ENCODE measurements at places on chromosomes 16 and 17.

DNA sequence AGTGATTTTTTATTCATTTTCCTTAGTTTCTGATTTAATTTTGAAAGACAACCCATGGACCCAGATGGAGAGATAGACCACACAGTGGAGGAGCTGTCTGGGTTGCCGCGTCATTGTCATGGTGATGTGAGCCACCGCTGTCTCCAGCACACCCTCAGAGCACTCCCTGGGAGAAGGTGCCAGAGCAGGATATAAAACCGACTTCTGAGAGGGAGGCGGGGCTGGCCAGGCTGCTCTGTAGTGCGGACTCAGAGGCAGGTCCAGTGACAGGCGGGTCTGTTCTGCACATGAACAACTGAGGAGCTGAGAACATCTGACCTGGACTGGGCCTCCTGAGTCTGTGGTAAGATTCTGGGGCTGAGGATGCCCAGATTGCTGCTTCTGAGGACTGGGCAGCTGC lies 216.3 kb upstream of the NLRP1 start:
- no peak for DNase-seq

DNA sequence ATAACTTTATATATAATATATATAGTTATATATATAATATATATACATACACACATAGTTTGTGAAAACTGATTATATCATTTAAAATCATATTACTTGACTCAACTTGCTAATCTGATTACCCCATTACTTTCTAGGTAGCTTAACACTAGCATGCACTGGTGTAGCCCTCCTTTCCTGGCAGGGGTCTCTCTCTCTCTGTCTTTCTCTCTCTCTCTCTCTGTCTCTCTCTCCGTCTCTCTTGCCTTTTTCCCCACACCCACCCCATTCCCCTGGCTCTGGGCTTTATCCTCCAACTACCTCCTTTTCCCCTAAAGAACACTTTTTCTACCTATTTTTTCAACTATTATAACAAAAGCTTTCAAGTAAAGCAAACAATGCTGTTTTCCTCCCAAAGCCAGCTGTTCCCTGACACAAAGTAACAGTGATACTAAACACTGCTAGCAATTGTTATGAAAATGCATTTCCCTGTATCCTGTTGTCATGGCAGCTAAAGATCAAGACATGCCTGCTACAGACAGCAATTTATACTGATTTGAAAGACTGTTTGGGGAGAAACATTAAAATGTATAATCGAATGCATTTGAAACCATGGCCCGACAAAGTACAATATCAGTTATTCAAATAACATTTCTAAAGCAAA lies 89.4 kb downstream of the CHD9NB start:
- no peak for DNase-seq

DNA sequence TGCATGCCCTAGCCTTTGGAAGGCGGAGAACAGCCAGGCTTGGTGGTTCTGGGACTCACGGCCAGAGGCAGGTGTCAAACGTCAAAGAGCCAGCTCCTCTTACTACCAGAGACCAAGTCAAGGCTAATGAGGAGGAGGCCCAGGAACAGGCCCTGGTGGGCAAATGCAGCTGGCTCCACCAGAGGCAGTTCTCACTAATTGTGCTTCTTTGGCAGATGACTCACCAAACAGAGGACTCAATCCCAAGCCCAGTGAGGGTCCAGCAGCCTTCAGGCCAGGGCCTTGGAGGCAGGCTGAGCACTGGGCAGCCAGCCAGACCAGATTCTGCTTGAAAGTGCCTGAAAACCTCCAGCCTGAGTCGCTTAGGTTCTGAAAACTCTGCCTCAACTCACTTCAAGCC lies 336.5 kb upstream of the CDH5 start:
- DNase-seq: no peak

- no peak for DNase-seq
These were observed 527.8 kb upstream of the PSMD7 start for GRCh38 chr16:73768786-73769203.

- no peak for DNase-seq
These were observed 97.9 kb downstream of the C17orf67 start for GRCh38 chr17:56735842-56736241.

GRCh38 chr17:80668375-80669148 lies 123.9 kb downstream of the RPTOR start:
- no peak for DNase-seq

DNA sequence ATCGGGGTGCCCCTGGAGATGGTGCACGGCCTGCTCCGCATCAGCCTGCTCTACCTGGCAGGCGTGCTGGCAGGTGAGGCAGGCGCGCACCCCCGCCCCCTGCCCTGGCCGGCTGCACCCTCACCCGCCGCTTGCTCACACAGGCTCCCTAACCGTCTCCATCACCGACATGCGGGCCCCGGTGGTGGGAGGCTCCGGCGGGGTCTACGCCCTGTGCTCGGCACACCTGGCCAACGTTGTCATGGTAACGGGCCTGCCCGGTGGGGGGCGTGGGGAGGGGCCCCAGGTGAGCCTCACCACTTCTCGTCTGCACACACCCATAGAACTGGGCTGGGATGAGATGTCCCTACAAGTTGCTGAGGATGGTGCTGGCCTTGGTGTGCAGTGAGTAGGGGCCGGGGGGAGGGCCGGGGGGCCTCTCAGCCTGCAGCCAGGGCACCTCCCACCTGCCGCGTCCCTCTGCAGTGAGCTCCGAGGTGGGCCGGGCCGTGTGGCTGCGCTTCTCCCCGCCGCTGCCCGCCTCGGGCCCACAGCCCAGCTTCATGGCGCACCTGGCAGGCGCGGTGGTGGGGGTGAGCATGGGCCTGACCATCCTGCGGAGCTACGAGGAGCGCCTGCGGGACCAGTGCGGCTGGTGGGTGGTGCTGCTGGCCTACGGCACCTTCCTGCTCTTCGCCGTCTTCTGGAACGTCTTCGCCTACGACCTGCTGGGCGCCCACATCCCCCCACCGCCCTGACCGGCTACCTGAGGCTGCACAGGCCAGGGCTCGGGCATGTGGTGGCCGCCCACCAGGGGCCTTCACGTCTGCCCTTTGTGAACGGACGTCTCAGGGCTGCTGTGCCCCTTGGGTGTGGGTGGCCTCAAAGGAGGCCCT lies 2.1 kb downstream of the RHBDL1 start:
- no peak for DNase-seq

DNA sequence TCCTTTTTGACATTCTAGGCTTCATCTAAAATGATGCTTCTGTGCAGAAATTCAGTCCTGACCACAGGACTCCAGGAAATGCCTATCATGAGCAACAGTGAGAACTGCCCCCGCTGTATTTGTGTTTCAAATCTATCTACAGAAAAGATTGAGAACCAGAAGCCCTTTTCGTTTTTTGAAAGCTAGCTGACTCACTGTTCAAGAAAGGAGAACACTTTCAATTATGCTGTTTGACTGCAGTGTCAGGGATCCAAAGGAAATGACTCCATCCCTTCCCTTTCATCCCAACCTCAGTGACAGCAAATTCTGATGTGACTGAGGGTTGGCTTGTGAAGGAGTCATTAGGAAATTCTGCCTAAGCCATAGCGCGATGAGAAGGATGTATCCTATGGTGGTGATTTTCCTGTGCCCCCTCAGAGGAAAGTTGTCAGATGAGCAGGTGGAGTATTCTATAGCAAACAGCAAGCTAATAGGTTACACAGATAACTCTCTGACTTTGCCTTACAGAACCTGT lies 622.3 kb downstream of the TMEM114 start:
- no peak for DNase-seq

DNA sequence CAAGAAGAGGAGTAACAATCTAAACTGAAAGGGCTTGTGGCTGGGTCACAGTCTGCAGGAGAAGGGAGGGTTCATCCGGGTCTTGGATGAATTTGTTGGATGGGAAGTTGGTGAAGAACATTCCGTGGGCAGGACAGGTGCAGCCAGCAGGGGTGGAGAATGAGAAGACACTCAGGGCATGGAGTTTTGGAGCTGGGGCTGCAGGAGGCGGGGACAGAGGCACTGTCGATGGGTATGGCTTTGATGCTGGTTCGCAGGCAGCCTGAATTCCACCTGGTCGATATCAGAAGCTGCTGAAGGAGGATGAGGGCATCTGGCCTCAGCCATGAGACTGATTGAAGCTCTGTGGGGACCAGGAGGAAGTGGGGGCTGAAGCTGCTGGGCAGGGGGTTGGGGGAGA lies 36.1 kb upstream of the CBFA2T3 start:
- DNase-seq: no peak

- DNase-seq: no peak
These were observed 878 bp downstream of the DLG4 start for GRCh38 chr17:7218758-7219157.

GRCh38 chr16:53787423-53787822 lies 83.5 kb downstream of the FTO start:
- DNase-seq: no peak

DNA sequence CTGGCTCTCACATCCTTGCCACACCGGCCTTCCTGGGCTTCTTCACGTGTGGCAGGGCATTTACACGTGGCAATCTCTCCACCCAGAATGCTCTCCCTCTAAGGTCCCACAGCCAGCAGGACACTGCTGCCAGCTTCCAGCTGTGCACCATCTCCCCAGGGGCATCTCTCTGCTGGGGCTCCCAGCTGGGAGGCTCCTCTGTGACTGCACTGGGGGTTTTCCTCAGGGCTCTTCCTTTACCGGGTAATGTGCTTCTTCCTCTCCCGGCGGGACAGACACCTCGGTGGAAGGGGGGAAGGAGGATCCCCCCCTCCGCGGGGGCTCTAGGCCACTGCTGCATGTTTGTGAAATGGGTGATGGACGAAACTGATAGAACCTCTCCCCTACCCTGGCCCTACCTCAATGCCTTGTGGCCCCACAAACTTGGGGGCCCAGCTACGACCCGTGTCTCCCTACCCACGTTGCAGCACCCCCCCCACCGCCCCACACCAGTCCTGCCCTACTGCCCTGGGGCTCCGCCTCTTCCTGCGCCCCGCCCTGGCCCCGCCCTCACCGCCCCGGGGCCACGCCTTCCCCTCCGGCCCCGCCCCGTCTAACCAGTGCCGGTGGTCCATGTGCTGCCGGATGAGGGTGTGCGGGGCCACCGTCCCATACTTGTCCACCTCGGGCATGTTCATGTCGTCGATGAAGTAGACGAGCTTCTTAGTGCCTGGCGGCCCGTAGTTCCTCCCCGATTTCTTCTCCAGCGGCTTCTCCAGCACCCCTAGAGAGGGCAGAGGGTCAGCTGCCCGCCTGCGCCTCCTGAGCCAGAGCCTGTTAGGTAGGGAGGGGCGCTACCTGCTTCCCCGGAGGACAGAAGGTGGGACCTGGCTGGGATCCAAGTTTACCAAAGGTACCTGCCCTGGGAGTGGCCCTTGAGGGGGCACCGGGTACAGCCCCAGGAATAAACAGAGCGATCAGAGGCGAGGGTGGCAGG lies 92.6 kb downstream of the DNAH17 start:
- no peak for DNase-seq

- DNase-seq: no peak
These were observed at the start of gene TMEM88 for GRCh38 chr17:7854851-7855659. TMEM88 (plus strand) TSS chr17:7855066; CDS start chr17:7855075, 9 bp downstream.

- DNase-seq: no peak
These were observed 852 bp upstream of the HELZ start for GRCh38 chr17:67245694-67246402.

DNA sequence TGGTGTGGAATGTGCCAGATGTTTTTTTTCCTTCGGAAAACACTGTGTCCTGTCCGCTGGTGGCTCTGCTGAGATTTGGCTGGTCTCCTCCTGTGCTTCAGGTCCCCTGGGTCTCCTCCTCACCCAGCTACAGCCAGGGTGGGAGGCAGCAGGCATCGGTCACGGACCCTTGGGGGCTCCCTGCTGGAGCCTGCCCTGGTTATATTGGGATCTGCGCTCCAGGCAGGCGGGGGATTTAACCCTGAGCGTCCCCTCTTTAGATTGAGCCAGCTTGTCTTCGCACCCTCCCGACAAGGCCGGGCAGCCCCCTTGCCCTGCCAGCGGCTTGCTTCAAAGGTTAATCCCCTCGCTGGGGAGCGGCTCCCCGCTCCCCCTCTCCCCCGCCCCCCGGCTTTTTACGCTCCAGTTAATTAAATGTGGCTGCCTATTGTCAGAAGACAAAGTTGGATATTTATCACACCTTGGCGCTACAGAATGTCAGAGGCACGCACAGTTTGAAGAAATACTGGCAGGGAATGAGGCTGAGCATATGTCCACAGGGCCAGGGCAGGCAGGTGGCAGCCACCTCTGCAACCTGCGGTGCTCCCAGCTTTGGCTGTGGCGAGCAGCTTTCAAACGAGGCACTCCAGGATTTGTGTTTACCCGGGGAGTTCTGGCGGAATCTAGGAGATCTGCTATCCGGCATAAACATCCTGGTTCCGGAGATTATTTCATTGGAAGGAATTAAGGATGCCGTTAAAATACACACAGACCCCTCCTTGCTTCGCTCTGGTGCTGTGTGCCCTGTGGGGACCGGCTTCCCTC lies 38.2 kb upstream of the GSE1 start:
- no peak for DNase-seq

- DNase-seq: no peak
These were observed 108.0 kb downstream of the CCDC182 start for GRCh38 chr17:57636985-57637665.

GRCh38 chr16:56874800-56875199 lies 9.8 kb downstream of the SLC12A3 start:
- no peak for DNase-seq

DNA sequence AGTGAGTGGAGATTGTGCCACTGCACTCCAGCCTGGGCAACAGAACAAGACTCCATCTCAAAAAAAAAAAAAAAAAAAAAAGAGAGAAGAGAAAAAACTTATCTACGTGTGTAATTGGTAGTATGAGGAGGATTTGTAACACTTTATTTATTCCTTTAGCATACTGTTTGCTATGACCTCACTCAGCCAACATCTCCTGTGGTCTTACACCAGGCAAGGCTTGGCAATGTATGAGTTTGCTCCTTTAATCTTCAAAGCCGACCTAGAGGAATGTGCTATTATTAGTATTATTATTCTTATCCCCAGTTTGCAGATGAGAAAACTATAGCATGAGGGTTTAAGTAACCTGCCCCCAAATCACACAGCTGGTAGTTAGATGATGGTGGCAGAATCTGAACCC lies 35.8 kb upstream of the HAPSTR1 start:
- no peak for DNase-seq

DNA sequence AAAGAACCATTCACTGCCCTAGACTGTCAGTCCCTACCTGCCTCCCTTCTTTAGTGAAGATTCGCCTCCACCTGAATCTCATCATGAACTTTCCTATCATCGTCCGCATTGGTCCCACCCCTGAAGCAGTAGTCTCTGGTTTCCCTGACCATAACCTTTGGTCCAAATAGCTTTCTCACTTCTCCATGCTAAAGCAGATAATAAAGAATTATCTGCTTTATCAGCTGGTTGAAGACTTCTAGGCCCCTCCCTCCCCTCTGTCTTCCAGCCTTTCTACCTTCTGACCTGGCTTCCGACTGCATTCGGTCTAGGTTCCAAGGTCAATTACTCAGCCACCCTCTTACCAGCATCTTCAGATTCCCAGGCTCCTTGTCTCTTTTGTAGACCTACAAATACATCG lies 650.9 kb downstream of the HS3ST4 start:
- DNase-seq: no peak

GRCh38 chr17:66923886-66924285 lies 40.6 kb upstream of the CACNG4 start:
- no peak for DNase-seq

DNA sequence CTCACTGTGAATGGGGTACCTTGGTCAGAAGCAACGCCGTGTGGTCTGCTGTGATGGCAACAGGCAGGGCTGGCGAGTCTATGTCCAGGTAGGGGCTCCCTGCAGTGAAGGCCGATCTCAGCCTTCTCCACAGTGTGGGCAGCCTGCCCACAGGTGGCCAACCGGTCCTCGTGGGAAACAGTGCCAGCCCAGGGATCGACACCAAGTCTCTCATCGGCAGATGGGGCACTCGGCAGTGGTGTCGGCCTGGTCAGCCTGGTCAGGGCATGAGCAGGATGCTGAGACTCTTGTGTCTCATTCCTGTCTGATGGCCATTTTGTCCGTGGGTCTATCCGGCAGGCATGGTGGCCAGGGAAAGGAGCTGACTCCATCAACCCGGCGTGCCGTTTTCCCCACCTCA lies 92.2 kb downstream of the TNFRSF13B start:
- no peak for DNase-seq
